ENCODE measurements at places on chromosomes 5 and 9.

DNA sequence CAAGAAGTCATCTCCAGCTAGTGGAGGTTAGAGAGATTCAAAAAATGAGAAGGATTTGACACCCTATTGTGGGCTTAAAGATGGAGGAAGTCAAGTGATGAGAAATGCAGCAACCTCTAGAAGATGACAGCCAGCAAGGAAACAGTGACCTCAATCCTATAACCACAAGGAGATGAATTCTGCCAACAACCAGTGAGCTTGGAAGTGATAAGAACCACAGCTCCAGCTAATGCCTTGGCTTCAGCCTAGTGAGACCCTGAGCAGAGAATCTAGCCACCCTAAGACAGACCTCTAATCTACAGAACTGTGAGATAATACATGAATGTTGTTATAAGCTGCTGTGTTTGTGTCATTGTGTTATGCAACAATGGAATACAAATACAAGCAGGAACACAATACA, 262.4 kb downstream of the GRIA1 start:
- no peak for DNase-seq

GRCh38 chr5:146027751-146028150, 77.6 kb downstream of the PLAC8L1 start:
- no peak for DNase-seq

- DNase-seq: no peak
Observed at GRCh38 chr5:169258372-169259000, 42.5 kb downstream of the SLIT3 start.

- DNase-seq: no peak
Observed at GRCh38 chr5:172559004-172559932, 81.8 kb upstream of the NEURL1B start.

- no peak for DNase-seq
Observed at GRCh38 chr9:21429191-21429590, 11.0 kb upstream of the IFNA1 start.

- no peak for DNase-seq
Observed at GRCh38 chr5:142073362-142073988, 35.1 kb upstream of the NDFIP1 start.

DNA sequence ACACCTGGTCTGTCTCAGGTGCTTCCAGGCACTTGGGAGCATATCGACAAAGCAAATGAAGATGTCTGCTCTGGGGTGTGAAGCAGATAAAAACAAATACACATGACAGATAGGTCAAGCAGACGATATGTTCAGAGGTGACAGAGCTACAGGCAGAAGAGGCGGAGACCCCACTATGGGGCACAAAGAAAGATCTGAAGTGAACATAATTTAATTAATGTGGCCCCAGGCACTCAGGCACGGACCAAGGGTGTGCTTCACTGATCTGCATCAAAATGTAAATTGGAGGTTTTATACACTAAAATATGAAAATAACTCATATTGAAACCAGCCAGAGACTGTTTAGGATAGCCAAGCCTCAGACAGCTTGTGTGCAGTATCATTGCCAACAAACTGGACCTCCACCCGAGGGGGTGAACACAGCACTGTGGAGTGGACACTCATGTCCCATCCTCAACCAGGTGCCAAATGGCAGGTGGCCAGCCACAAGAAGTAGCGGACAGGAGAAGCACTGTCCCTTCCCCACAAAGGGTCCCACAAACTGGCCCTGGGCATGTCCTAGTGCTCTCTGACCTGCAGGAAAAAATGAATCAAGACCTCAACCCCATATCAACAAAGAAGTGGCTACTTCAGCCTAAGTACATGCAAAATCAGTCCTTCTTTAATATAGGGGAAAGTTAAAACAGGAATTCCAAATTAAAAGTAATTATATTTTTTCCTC, 29.2 kb downstream of the ROR2 start:
- DNase-seq: no peak

- DNase-seq: no peak
Observed at GRCh38 chr5:172806897-172807672, 27.0 kb upstream of the ERGIC1 start.

- DNase-seq: peak; percentile 66
Observed at GRCh38 chr9:100437860-100438805, 11.2 kb downstream of the MSANTD3 start.
